ENCODE measurements at places on chromosomes 16 and 17.
A peak's percentile ranks its signal among the peaks of the same experiment; 100 is the strongest.

GRCh38 chr16:28140788-28141618 lies 70.8 kb downstream of the XPO6 start:
- peak; percentile 9 for DNase-seq

DNA sequence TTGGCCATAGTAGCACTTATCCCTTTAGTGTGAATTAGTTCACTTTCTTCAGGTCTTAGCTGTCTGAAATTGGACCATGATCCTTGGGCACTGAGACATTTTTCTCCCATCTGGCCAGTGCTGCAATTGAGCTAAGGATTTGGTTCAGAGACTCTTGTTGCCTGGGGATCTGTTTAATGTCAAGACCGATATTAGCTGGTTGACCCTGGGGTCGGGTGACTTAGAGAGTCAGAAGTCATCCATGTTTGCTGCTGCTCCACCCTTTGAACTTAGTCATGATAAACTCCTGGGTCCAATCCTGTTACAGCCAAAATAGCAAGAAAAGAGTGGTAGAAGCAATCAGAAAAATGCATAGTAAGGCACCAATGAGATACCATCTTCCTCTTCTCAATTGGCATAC lies 45.8 kb upstream of the TOX3 start:
- no peak for DNase-seq

DNA sequence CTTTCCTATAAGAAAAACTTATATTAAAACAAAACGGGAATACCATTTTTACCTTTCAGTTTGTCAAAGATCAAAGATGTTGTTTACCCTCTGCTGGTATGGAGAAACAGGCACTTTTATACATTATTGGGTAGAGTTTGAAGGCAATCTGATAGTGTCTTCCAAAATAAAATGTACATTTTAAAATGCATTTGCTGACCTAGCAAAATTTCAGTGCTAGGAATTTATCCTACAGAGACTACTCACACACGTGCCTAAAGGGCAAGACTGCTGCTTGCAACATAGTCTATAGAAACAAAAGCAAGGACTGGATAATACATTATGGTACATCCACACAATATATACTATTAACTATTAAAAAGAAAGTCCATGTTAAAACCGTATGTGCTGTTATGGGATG lies 36.0 kb downstream of the COPRS start:
- no peak for DNase-seq

DNA sequence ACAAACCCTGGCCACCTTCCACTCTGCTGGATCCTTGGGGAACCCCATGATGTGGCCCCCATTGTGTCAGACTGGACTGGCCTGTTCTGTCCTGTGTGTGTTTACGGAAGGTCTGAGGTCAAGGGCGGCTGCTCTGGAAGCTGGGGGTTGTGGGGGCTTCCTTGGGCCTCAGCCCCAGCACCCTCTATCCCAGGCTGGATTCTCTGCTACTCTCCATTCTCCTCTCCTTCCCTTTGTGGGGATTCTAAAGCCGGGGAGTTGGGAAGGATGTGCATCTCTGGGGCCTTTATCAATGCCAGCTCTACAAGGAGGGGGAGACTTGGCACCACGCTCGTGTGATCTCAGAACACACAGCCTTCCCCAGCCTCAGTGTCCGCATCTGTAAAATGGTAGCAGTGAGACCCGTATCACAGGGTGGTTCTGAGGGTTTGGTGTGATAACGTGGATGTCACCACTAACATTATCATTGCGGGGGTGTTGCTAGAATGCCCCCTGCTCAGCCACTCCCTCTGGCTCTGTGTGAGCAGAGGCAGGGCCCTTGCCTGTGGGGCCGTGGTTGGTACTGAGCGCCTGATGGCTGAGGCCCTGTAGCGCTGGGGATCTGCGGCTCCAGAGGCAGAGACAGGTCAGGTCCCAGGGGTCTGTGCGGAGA lies 18.1 kb downstream of the ADGRG1 start:
- no peak for DNase-seq

GRCh38 chr17:17387017-17387497 lies 83.9 kb downstream of the NT5M start:
- no peak for DNase-seq

DNA sequence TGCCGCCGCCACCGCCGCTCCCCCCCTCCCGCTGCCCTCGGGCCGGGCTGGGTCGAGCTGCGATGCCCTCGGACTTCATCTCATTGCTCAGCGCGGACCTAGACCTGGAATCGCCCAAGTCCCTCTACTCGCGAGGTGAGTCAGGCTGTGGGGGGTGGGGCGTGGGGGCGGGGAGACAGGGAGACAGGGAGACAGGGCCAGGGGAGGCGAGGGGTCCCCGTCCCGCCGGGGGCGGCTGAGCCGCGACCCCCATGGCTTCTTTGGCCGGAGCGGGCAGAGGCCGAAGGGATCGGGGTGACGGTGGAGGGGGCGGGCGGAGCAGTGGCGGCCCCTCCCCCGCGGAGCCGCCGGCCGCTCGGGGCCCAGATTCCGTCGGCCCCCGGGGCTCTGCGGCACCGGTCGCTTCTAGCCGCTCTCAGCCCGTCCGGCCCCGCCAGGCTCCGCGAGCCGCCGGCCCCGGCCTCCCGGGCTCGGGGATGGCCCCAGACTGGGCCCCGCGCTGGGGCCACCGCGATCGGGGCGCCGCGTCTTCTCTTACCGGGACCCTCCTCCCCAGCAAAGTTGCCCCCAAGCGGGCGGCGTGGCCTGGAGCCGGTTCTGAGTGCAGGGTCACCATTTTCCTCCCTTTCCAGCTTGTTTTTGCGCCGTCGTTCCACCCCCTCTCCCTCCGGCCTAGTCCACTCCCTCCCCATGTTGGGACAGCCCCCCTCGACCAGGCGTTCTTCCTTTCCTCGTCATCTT lies 644 bp downstream of the NFAT5 start:
- DNase-seq: peak; percentile 18

- no peak for DNase-seq
These were observed 86.1 kb downstream of the KCNJ12 start for GRCh38 chr17:21462237-21462636.

GRCh38 chr17:79020631-79021301 lies 3.2 kb upstream of the C1QTNF1 start:
- DNase-seq: no peak

DNA sequence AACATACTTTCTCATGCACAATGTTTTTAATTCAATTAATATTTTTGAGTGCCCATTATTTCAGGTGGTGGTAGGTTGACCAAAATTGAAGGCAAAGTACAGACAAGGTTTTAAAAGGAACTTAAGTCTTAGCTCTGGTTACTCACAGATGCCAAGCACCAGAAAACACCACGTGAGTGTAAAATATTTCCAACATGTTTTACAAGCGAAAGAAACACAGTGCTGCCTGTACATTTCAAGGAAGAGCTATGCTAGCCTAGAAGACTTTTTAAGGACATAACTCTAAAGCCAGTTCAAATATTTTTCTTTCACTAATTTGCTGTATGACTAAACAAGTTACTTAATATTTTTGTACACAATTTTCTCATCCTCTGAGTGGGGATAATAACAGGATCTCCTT lies 736.4 kb upstream of the GOT2 start:
- no peak for DNase-seq

DNA sequence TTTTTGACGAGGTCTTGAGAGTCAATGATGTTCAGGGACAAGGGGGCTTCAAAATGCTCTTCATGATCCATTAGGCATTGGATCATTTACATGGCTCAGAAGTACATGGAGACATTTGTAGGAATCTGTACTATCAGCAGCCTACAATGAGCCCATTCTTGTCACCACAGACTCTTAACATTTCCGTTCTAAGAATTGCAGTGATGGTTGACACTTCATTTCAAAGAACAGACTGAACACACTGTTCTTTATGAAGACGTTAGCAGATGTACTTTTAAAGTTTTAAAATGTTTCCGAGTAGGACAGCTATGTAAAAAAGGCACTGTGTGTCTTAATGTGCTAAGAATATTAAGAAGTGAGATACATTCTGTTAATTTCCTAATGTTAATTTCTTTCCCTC lies 97.3 kb upstream of the GOT2 start:
- DNase-seq: no peak

DNA sequence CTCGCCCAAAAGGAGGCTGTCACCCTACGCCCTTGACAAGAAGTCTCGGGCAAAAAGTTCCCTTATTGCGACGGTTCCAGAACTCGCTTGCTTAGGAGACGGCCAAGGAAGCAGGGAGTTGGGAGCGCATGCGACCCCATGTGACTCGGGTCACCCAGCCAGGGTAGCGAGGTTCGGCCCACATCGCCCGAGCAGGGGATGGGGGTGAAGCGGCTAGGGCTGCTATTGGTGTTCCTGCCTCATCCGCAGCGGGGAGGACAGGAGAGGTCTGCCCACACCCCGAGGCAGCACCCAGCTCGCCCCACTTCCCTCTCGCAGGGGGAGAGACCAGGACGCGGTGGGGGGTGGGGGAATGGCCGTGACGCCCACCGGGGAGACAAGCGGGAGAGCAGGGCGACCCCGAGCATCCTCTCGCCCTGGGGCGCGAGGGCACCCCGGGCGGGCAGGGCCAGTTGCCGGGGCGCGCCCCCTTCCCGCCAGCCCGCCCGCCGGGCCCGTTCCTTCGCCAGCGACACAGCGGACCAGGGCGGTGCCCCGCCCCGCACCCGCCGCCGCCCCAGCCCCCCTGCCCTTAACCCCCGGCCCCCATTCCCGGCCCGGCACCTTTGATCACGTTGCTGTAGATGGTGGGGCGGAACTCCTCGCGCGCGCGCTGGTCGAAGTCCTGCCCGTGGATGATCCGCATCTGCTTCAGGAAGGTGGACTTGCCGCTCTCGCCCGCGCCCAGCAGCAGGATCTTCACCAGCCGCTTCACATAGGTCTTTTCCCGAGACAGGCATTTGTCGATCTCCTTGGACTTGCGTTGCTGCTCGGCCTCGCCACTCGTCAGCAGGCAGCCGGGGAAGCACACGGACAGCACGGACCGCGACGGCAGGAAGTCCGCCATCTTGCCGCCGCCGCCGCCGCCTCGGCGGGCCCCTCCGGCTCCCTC lies 567 bp downstream of the GNA13 start:
- peak; percentile 42 for DNase-seq

DNA sequence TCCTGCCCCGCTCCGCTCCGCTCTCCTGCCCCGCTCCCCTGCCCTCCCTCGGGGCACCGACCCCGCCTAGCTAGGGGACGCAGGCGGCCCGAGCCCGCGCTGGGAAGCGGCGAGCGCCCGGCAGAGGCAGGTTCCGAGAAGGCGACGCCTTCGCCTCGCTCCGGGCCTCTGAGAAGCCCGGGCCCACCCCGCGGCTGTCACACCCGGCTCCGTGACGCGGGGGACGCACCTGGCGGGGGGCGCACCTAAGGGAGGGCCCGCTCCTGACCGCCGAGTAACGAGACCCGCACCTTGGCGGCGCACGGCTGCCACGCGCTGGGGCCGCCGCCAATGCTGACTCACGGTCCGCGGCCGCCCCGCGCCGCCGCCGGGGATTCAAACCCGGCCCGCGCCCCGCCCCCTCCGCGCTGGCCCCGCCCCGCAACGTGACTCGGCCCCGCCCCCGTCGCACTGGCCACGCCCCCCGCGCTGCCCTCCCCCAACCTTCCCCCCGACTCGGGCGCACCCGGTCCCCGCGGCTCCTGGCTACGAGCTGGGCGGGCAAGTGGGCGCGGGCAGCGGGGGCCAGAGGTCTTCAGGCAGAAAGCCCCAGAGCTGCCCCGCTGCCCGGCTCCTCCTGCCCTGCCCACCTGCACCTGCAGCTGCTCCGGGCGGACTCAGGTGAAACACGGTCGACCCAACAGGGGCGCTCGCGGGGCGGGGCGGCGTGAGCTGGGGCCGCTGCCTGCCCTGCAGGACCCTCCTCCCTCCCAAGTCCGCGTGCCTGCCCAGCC lies 27.8 kb downstream of the GNPTG start:
- DNase-seq: peak; percentile 83

DNA sequence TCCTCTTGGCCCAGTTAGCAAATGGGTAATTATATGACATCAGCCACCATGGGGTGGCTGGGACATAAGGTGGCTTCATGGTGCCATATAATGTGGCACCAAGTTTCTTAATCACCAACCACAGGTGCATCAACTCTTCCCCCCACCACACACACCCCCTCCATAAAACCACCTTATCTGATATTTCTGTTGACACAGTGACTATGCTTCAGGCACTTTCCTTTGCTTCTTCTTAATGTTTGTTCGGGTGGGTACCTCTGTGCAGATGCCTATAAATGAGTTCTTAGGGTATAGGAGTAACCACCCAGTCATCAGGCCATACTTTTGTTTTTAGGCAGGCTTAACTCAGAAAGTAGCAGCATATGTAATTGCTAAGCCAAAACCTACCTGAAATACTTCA lies 29.5 kb downstream of the RNF43 start:
- DNase-seq: no peak

- no peak for DNase-seq
These were observed 331.9 kb downstream of the SEC14L1 start for GRCh38 chr17:77472468-77473310.

GRCh38 chr17:10713318-10713717 lies 15.9 kb downstream of the ADPRM start:
- DNase-seq: no peak

GRCh38 chr17:49219987-49220386 lies 9.5 kb downstream of the ABI3 start:
- no peak for DNase-seq

DNA sequence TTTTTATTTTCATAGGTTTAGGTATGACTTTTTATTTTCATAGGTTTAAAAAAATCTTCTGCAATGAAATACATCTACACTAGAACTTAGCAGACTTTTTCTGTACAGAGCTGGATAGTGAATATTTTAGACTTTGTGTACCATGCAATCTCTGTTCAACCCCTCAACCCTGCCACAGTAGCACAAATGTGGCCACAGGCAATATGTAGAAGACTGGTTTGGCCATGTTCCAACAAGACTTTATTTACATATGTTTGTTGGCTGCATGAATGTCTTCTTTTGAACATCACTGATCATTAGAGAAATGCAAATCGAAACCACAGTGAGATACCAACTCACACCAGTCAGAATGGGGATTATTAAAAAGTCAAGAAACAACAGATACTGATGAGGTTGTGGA lies 229.2 kb downstream of the SHISA9 start:
- DNase-seq: no peak

GRCh38 chr17:10316801-10317542 lies 55.8 kb downstream of the MYH13 start:
- DNase-seq: no peak

DNA sequence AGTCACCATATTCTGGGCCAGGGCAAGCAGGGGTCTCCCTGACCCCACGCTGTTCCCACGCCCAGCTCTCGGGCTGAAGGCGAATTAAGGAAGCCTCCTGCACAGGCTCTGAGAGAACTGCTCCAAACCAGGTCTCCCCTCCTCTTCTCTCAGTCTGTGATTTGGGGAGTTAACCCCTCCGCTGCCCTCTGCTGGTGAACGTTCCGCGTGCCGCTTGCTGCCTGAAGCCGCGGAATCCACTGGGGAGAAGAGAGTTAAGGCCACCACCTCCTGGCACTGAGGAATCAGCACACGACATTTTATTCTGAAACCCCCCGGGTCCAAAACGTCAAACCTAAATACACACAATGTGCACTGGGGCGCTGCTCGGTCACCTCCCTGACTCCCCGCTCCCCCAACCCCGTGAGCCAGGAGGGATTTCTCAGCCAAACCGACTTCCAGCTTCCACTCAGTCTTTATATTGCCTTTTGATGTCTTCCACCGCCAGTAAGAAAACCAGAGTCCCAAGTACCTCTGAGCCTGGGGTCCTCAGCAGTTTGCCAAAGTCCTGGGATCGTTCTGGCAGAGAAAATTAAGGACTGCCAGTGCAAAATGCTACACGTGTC lies 54.4 kb upstream of the RCVRN start:
- DNase-seq: peak; percentile 24
